ENCODE measurements at places on chromosomes 13 and 19.

GRCh38 chr13:79581870-79582315 lies 100.9 kb downstream of the NDFIP2 start:
- DNase-seq = no peak

GRCh38 chr13:49395451-49395865 lies 48.4 kb downstream of the CAB39L start:
- no peak for DNase-seq

GRCh38 chr13:51999510-51999911 lies 11.7 kb downstream of the ATP7B start:
- no peak for DNase-seq

DNA sequence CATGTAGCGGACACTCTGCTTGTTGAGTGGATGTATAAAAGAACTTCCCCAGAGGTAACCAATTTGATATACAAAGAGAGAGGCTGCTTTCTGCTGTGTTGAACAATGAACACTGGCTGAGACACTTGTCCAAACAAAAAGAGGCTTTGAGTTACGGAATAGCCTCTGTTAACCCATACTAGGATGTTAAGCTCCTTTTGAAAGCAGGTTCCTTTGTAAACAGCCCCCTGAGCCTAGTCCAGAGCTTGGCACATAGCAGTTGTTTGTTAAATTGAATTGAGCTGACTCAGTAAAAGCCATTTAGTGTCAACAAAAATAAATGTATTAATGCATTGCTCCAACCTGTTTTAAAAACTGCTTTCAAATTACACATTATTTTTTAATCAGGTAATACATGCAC lies 200.1 kb downstream of the MZT1 start:
- DNase-seq = no peak

DNA sequence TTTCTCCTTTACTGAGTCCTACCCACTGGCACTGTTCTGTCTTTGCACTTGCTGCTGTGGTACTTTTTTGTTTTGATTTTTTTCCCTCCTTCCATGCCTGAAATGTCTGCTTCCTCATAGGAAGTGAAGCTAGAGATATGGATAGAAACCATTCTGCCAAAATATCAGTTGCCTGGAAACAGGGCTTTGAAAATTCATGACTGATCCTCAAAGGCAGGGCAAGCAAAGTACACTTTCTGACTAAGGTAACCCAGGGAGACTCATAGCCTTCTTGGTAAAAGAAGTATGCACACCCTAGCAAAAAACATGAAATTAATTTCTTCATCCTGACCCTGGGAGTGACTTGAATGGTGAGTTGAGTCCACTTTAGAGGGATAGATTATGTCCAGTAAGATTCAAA lies 329.8 kb downstream of the MYO16 start:
- DNase-seq = no peak

- no peak for DNase-seq
Observed at GRCh38 chr13:52878831-52879230, 30.4 kb upstream of the PCDH8 start.

- no peak for DNase-seq
Observed at GRCh38 chr13:73338389-73338788, 279.6 kb downstream of the KLF5 start.

DNA sequence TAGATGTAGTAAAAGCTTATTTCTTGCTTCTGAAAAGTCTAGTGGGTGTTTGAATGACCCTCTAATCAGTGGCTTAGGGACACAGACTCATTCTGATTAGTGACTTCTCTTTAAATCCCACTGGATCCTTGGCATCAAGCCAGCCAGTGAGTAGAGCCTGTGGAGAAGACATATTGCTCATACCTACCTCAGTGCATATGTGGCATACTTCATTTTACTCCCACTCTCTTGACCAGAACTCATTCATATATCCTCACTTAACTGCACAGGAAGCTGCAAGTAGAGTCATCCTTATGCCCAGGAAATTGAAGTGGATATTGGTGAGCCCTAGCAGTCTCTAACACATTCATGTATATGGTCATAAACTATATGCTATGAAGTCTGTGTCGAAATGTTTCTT lies 148.3 kb downstream of the PDS5B start:
- no peak for DNase-seq

DNA sequence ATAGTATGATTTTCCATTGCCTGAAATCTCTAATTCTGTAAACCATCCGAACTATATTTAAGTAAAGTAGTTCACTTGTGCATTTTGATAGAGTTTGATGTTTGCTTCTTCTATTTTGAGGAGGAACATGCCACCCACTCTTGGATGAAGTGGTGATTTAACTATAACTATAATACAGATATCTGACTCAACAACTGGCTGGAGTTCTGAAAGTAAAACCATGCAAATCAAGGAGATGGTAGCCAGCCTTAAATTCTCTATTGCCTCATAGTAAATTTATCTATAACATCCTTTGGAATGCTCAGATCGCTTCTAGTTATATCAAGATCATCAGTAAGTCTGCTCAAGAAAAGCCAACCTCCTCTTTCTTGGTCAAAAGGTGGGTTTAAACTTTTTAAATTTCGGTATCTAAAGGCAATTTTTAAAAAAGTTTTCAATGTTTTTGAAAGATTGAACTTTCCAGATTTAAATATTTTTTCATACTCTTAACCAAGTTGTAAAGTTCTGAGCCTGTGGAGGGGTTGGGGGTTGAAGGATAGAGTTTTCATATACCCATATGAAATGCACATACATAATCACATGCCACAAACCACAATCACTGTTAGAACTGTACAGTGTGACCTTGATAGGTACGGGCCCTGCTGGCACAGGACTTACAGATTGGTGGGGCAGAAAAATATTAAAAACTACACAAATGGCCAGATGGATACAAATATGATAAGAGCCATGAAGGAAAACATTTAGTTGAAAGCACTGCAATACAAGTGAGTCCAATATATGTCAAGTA lies 90.5 kb upstream of the RFC3 start:
- DNase-seq = no peak

- DNase-seq = no peak
Observed at GRCh38 chr19:36149673-36150406, 2.4 kb downstream of the COX7A1 start.

GRCh38 chr19:49907745-49908446 lies 11.2 kb upstream of the IL4I1 start:
- no peak for DNase-seq

DNA sequence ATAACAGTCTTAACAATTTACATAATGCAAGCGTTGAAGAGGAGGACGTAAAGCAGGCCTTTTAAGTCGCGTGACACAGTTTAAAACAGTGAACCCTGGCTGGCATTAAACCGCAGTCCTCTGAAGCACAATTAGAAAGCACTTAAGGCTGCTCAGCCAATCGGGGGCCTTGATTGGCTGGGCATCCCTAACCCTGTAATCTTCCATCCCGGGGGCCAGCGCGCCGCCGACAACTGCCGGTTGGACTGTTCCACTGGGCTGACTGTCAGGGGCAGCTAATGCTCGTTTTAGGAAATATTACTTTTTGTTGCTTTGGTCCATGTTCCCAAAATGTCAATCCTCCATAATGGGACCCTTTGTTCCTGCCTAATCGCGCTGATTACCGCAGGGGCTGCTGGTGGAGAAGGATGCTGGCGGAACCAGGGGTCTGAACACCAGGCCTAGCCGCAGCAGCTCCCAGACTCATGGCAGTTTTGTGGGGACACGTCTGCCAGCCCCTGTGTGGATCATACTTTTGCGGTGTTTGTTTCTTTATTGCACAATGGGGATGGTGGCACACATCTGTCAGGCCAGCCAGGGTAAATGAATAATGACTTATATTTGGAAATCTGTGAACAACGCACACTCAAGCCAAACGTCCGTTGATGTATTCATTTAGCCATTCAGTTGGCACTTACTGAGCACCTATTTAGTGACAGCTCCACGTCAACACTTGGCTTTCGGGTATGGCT lies 127.1 kb upstream of the SPACA7 start:
- DNase-seq = no peak

- no peak for DNase-seq
Observed at GRCh38 chr19:16628984-16629691, 1.1 kb upstream of the MED26 start.

DNA sequence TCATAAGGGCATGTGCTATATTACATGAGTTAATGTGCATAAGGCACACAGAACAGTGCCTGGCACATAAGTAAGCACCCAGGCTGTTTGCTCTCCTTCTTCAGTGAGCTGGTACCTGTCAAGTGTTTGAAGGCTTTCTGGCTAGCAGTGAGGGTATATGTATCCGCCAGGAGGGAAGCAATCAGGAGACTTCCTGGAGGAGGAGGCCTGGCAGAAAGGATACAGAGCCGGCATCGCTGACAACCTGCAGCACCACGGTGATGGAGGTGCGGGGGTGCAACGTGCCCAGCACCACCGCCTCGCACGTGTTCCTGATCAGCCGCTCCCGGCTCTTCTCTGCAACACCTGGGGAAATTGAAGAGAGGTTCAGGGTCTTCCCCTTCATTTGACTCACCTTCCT lies 5.5 kb downstream of the EXOSC5 start:
- DNase-seq = no peak

DNA sequence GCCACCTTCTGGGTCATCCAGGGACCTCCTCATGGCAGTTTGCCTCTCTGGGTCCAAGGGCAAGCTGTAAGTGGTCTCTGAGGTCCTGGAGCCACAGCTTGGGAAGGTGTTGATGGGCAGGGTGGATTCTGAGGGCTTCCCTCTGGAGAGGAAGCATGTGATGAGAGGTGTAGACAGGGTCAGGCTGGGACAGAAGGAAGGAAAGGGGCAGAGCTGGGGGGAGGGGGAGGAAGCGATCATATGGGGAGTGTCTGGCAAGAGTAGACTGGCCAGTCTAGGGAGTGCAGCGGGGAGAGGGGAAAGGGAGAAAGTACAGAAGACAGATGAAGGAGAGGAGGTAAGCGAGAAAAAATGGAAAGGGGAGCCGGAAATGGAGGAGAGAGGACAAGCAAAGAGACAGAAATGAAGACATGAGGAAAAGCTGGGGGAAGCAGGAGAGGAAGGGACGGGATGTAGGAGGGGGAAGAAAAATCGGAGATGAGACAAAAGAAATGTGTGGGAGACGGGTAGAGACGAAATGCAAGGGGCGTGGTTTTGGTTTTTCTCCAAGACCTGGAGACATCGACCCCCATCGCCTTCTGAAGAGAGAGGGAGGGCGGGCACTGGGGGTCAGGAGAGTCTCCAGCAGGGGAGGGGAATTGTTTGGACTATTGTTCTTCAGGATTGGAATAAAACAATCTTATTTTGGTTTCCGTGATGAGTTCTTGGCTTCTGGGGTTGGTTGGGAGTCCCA lies 26.6 kb downstream of the ZSWIM9 start:
- no peak for DNase-seq

GRCh38 chr13:110716247-110716515 lies 2.7 kb downstream of the ING1 start:
- peak; percentile 9 for DNase-seq

GRCh38 chr13:109224033-109224432 lies 562.4 kb downstream of the IRS2 start:
- no peak for DNase-seq

DNA sequence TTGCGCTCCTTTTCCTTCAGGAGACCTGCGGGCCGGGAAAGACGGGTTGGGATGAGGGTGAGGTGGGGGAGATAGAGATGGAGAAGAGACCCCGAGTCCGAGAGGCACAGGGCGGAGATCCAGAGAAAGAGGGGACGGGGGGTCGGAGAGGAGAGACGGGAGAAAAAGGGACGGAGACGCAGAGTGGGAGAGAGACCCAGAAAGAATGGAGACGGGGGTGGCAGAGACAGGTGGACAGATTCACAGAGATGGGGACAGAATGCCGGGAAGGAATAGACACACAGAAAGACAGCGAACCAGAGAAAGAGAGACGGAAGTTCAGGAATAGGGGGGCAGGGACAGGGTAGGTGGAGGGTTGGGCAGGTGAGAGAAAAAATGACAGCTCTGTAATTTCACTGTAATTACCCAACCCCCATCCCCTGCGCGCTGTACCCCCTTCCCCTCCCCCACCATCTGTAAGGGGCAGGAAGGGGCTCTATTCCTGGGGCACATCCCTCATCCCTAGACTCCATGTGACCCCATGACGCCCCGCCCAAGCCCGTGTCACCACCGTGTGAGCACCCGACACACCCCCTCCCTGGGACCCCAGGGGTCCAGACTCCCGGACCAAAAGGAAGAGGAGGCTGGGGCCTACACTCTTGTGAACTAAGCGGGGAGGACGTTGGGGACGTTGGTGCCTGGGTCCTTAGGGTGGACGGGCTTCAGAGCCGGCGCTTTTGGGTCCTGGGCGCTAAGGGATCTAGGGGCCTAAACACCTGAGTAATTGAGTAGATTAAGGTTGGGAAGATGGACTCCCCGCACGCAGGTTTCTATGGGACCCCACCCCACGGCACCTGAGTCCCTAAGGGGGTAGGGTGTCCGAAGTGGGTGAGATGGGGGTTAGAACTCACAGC lies 967 bp downstream of the DBP start:
- no peak for DNase-seq

DNA sequence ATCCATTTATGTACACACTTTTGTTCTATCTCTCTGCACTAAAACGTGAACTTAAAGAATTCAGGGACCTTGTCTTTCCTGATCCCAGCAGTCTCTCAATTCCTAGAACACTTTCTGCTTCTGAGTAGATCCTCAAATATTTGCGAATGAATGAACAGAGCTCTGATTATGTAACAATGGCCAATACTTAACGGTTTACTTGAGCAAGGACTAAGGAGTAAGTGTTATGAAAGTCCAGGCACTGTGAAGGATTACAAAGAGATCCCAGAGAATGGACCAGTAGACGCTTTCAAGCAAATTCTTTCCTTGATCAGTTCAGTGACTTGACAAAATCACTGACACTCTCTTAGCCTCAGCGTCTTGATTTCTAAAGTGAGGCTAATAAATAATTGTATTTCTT lies 514.5 kb upstream of the KLHL1 start:
- DNase-seq = no peak
